ENCODE measurements at places on chromosomes 7 and 10.

GRCh38 chr10:120051671-120052070 is 159.1 kb downstream of the SEC23IP start:
- no peak for DNase-seq

DNA sequence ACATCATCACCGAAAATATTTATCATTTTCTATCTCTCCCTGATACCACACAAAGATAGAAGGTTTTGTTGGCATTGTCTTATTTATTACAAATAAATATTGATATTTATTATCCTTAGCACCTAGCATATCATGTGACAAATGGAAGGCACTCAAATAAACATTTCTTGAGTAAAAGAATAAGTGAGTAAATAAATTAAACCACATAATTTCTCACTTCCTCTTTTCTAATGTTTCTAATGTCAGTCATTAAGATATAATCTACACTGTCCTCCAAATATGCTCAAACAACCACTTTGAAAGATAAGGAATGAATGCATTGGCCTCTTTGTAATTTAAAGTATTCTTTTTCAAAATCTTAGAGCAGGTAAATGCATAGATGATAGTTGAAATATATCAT is 1027.8 kb upstream of the LRRTM3 start:
- no peak for DNase-seq

- no peak for DNase-seq
These were observed 153.7 kb downstream of the CDK14 start for GRCh38 chr7:90749774-90750173.

DNA sequence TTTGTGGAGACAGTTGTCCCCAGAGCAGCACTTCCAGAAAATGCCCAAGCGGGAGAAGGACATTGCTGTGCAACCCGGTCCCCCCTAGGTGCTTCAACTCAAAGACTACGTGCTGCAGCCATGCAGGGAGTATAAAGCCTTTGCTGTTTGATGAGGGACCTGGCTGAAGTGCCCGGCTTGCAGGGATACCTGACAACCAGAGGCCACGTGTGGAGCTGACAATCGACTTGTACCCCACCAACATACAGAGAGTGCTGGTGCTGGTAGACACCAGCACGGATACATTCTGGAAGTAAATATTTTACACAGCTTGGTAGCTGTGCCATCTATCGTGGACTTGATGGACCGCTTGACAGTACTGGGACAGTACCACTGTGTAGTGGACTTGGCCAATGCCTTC is 240.6 kb downstream of the CACNA2D1 start:
- DNase-seq = no peak

DNA sequence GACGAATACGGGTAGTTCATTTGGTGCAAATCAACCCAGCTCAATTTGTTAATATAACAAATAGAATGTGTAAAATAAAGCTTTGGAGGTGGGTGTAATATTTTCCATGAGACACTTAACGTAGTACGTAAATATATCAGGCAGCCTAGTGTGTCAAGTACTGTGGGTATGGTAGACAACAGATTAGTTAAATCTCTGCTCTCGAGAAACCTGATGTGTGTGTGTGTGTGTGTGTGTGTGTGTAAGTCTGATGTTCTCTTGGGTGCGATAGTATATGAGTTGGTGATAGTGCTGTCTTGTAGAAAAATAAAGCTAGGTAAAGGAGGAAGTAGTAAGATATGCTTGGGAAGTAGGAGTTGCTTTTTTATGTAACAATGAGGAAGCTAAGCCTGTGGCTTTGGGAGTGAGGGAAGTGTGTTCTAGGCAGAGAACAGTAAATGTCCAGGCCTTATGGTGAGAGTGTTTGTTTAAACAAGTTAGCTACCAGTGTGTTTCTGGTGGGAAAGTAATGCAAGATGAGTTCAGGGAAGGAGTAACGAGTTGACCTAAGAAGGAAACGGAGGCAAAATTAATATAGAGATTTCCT is 26.1 kb downstream of the WAC start:
- no peak for DNase-seq

DNA sequence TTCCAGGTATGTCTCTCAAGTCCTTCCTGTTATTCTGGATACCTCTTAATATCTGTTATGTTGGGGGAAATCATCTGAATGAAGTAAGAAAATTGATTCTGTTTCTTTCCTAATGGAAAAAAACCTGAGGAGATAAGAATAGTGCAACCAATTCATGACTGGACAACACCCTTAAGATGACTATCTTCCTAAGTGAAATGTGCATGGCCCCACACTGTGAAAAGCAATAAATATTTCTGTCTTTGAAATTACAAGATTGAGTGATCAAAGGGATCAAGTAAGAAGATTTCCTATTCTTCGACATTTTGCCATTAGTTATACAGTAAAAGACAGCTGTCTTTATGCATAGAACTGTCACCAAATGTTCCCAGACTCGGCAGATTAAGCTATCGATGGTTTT is 73.9 kb downstream of the CHCHD3 start:
- DNase-seq = no peak

DNA sequence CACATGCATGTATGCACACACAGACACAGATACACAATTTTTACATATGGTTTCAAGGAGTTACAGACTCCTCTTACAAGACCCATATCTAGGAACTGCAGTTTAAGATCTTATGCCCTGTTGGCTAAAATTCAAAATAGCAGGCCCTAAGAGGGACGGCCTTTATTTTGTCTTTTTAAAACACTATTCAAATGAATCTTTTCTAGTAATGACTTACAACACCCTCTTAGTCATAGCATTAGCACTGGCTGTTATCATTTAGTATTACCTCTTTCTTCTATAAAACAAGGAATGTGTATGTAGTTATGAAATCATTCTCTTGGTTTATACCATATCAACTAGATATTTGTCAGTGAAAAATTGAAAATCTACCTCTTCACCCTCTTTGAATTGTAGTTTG is 15.3 kb downstream of the PAPSS2 start:
- DNase-seq = no peak

GRCh38 chr7:2104107-2104710 is 128.5 kb downstream of the MAD1L1 start:
- peak; percentile 53 for DNase-seq

GRCh38 chr7:3089493-3089892 is 45.8 kb upstream of the CARD11 start:
- DNase-seq = no peak

- no peak for DNase-seq
These were observed 36.5 kb downstream of the CAMK2B start for GRCh38 chr7:44288811-44289340.

DNA sequence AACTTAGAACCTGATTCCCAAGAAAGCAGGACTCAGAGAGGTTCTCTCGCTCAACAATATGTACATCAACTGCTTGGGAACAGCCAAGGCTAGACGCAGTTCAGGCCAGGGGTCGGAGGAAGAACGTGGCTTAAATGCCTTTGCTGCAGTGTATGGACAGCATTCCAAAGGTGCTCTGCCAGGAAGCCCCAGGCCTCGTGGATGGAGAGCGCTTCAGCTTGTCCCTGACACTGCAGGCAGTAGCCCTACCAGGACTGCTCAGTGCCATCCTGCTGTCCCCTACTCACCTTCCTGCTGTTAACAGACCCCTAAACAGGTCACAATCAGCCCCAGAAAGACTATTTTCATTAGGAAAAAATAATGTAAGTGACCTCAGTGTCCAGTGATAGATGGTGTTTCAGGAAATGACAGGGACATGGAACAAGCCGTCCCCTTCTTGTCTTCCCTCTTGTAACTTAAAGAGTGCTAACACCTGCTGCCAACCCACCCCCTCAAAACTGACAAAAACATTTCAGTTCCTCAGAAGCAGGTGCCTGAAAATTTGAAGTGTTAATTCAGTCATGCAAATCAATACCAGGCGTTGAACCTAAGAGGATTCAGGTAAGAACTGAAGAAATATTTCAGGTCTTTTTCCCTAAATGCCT is 16.5 kb downstream of the CREB3L2 start:
- no peak for DNase-seq

DNA sequence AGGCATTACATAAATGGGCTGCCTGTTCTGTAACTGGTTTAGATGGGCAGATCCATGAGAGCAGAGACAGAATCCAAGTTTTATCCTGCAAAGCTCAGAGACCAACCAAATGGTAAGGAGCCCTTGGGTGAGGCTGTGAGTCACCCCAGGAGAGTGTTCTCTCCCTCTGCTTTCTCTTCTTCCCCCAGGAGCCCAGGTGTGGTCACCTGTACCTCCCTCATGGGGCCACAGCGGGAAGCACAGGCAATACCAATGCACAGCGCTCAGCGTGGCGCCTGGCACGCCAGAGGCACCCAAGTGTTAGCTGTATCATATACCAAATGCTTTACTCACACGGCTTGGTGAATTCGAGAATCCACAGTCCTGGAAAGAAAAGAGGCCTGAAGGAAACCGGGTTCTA is 39.4 kb downstream of the CTBP2 start:
- no peak for DNase-seq

GRCh38 chr7:70512761-70513160 is 619.2 kb upstream of the GALNT17 start:
- DNase-seq = no peak

GRCh38 chr10:33653584-33654367 is 319.3 kb upstream of the NRP1 start:
- DNase-seq = no peak

DNA sequence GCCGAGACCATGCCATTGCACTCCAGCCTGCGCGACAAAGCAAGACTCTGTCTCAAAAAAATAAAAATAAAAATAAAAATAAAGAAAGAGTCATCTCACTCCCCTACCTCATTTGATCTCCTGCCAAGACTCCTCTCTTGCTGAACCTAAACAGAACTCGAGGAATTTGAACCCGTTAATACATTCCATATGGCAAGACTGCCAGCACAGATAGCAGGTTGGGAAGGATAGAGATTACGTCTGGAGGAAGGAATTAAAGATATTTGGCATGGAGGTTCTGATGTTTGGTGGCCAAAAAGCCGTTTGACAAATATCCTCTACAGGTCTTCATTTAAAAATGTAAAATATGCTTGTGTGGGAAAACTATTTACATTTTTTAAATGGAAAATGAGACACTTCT is 549.6 kb downstream of the HTR7 start:
- no peak for DNase-seq

DNA sequence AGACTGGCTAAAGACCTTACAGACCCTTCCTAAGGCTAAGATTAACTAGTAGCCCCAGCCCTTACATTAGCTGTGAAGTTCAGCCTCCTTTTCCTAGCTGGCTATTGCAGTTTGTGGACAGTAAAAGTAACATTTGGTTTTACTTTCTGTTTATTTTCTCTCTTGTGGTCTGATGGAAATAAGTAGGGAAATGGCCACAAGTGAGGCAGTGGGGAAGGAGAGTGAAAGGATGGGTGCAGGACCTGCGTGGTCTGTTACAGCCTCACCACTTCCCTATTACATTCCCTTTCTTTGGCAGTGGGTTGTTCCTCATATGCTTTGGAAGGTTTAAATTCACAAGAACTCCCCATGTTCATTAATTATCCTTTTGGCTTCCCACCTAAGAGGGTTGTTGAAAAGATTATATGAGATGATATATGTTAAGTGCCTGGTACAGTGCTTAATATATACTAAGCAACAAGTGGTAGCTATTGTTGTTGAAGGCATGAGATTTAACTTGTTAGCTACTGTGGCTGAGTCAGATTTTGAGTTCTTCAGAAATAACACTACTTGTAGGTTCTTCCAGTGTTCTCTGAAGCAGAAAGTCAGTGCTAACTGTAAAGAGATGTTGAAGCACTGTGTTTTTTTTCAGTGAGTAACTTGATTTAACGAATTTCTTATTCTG is 181.7 kb downstream of the ST7 start:
- DNase-seq = no peak

GRCh38 chr10:91521439-91521838 is 111.3 kb downstream of the HECTD2 start:
- no peak for DNase-seq

DNA sequence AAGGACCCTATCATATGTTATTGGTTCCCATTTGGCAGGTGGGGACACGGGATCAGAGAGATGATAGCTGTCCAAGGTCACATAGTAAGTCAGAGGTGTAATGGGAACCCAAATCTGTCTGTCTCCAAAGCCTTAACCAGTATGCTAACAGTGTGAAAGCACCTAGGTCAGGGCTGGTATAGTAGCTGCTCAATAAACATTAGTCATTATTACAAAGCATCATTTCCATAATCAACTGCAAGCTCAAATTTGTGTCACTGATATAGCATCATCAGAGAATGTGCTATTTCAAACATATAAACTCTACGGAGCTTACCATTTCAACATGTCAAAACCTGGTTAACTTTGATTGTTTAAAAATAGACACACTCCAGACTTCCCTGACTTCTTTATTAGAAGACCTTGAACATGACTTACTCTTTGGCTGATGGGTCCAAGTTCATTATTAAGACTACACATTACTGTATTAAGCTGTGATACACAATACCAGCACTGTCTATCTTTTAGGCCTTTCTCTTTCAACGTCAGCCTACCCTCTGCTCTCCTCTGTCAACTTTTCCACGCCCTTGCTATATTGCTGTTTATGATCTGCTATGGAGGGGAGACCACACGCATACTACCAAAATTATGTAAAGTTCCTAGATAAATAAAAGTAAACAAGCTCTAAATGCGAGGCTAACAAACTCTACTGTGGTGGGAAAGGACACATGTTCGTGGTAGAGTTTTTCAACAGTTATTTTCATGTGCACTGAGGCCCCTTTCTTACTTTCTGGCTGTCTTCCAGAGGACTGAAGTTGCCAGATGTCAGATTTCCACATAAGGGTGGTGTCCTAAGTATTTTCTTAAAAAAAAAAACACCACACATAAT is 33.6 kb downstream of the DNMBP start:
- no peak for DNase-seq

GRCh38 chr10:70652761-70653657 is 19.3 kb upstream of the ADAMTS14 start:
- no peak for DNase-seq

- no peak for DNase-seq
These were observed 130.5 kb downstream of the LHPP start for GRCh38 chr10:124592101-124592500.

- no peak for DNase-seq
These were observed 265.1 kb upstream of the ZNF32 start for GRCh38 chr10:43913676-43914235.

GRCh38 chr7:22633954-22634474 is 93.0 kb upstream of the IL6 start:
- no peak for DNase-seq

GRCh38 chr7:118185163-118185860 is 1.3 kb downstream of the LSM8 start:
- DNase-seq = no peak

GRCh38 chr10:80443531-80443974 is 10.6 kb upstream of the TSPAN14 start:
- DNase-seq = no peak

DNA sequence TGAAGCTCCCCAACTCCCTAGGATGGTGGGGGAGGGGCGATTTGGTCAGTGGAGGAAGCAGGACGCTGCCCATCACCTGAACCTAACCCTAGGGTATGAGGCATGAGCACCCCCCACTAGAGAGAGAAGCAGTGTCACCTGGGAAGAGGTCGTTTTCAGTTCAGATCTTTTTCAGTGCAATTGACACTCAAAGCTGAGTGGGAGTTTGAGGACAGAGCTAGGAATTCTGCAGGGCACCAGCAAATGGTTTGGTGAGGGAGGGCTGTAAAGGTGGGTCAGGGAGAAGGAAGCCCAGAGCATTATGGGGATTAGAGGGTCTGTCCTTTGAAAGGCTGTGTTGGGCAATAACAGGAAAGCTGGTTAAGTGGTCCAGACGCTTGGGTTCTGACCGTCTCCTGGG is 10.9 kb downstream of the BPGM start:
- no peak for DNase-seq

All from stimulated activated CD4-positive, alpha-beta T cell treated with anti-CD3 and anti-CD28 coated beads, TNF-alpha, amount 100 ng/mL, for 24 hours (primary cell).